Renal cortex interstitium (tissue), 15 donors: ENCODE measurements at places on chromosomes 7 and 10. TPM values are rescaled to one million over a fixed set of nuclear protein-coding genes. Genes with fewer than 3 reads are reported as not detected.

DNA sequence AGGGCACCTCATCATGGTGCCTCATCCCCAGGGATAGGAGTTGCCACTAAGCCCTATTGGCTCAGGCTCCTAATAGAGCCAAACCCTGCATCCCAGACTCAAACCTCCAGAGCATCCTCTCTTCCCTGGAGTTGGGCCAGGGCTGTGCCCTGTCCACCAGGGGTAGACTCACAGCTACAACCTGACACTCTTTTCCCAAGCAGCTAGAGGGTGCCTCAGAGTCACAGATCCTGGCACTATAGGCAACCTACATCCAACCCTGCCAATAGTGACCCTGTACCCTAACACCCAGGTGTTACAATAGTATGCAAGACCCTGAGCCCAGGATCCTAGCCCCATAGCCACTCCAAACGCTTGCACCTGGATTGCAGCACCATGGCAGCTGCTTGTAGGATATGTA is 64.0 kb upstream of the PLA2G12B start:
- no peak for DNase-seq

- no peak for DNase-seq
Observed at GRCh38 chr10:132467464-132468149, 70.0 kb upstream of the INPP5A start.

- DNase-seq, result no peak
Observed at GRCh38 chr7:151900986-151901621, 24.2 kb upstream of the PRKAG2 start.

DNA sequence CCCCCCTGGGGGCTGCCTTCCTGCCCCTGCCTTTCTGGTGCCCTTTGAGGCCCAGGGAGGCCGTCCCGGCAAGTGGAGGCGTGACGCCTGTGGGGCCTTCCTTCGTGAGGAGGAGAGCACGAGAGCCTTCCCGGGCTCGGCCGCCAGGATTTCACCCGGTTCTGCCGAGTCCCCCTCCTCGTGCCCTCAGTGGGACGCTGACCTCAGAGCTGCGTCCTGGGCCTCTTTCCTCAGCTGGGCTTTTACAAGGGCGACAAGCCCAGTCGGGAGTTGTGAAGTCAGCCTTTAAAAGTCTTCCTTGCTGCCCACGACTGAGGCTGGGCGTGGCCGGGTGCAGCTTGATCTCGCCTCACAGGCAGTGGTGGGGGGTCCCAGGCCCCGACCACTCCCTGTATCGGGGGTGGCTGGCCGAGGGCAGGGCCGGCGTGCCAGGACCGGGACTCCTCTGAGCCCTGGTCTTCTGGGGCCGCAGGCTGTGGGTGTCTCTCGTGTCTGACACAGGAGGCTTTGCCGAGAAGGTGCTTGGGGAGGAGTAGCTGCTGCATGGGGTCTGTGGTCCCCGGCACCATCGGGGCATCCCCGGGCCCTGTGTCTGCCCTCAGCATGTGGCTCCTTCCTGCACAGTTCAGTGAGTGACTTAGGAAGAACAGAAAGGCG is 41.8 kb downstream of the FAM20C start:
- DNase-seq, result no peak

Gene TRIM56
- polyA plus RNA-seq, result 22.3 TPM
